ENCODE measurements at places on chromosomes 6 and 20.

DNA sequence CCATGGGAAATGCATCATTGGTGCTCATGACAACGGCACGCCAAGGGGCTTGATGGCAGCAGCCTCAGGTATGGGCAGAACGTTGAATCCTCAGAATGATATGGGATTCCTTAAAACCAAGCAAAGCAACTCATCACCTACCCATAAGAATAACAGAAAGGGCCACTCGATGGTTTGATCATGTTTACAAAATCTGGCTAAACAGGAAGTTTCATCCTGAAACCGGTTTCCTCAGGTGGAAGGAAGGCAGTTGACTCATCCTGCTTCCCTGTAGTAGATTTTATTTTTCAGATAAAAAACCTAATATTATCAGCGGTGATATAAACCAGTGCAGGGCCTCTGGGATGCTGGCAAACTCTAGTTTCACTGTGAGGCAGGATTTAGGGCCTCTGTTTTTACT lies 136.9 kb upstream of the AGPAT4 start:
- DNase-seq = no peak

DNA sequence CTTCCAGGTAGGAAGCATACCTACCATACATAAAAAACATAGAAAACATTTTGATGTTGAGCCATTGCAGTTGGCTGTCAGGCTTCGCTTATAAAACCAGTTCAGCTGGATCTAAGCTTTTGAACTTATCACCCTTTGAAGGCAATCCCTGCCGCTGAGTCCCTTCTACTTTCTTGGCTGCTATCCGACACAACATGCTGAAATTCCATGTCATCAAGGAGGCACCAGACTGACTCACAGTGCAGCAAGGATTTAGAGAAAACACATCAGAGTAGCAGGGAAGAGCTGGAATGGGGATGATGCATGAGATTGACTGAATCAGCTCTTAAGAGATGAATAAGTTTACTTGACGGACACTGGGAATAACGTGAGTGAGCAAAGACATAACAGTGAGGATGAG lies 135.0 kb upstream of the MAN1A1 start:
- DNase-seq = no peak

GRCh38 chr20:62969179-62969760 lies 16.8 kb downstream of the SLC17A9 start:
- no peak for DNase-seq

DNA sequence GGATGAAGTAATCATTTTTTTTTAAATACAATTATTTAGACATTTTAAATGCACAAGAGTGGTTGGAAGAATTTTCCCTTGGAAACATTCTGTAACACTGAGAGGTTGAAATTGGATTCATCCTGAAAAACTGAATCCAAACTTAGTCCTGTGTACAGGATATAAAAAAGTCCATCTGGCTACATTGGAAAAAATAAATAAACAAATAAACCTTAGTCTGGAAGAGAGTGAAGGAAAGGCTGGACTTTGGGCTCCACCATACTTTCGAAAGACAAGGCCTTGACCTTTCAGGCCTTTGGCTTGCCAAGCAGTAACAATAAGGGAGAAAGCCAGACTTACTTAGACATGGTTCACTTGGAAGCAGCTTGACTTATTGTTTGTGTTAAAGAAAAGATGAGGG lies 664.3 kb downstream of the TENT5A start:
- DNase-seq = no peak

DNA sequence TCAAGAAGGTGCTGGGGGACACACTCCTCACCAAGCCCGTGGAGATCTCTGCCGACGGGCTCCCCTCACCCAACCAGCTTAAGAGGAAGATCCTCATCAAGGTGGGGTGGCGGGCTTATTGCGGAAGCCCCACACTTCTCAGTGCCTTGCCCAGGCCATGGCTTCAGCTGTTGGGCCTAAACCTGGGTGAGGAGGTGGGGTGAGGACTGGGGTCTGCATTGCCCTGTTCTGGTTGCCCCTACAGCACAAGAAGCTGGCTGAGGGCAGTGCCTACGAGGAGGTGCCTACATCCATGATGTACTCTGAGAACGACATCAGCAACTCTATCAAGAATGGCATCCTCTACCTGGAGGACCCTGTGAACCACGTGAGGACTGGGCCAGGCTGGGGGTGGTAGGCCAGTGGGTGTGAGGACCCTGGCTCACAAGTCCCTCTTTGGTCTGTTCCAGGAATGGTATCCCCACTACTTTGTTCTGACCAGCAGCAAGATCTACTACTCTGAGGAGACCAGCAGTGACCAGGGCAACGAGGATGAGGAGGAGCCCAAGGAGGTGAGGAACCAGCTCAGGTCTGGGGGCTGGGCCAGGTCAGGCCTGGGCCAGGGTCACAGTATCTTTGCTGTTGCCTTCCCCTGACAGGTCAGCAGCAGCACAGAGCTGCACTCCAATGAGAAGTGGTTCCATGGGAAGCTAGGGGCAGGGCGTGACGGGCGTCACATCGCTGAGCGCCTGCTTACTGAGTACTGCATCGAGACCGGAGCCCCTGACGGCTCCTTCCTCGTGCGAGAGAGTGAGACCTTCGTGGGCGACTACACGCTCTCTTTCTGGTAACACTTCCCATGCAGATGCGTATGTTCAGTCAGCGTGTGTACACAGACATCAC lies 27.9 kb downstream of the PLCG1 start:
- no peak for DNase-seq

DNA sequence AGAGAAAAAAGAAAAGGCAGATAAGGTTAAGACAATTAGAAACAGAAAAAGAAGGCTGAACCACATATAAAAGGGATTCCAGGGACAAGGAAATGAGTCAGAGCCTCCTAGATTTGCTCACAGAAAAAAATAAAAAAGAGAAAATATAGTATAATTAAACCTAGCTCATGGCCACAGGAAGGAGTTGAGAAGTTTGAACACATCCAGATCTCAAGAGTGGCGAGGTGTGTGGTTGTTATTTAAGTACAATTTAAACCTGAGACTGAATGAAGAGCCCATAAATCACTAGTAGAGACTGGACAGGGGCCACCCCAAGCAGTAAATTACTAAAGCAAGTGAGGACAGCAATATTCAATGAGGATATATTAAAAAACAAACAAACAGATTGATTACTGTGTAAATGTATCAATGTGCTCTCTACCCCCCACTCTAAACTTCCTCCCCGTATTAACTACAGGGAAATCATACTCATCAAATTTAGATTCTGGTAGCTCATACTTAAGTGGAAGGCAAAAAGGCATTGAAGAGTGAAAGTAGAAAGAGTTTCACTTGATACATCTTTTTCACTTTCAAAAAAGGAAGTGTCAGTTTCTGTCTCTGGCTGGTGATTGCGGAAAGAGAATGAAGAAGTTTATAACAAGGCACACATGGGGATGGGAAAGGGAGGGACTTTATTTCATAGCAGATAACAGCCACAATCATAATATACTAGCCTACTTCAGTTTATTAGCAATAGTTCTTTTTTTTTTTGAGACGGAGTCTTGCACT lies 49.3 kb upstream of the SCAF8 start:
- DNase-seq = no peak

GRCh38 chr6:29726571-29727194 lies 3.4 kb downstream of the HLA-F start:
- no peak for DNase-seq

- no peak for DNase-seq
Measured at GRCh38 chr6:53961679-53962370, 149.4 kb upstream of the MLIP start.

DNA sequence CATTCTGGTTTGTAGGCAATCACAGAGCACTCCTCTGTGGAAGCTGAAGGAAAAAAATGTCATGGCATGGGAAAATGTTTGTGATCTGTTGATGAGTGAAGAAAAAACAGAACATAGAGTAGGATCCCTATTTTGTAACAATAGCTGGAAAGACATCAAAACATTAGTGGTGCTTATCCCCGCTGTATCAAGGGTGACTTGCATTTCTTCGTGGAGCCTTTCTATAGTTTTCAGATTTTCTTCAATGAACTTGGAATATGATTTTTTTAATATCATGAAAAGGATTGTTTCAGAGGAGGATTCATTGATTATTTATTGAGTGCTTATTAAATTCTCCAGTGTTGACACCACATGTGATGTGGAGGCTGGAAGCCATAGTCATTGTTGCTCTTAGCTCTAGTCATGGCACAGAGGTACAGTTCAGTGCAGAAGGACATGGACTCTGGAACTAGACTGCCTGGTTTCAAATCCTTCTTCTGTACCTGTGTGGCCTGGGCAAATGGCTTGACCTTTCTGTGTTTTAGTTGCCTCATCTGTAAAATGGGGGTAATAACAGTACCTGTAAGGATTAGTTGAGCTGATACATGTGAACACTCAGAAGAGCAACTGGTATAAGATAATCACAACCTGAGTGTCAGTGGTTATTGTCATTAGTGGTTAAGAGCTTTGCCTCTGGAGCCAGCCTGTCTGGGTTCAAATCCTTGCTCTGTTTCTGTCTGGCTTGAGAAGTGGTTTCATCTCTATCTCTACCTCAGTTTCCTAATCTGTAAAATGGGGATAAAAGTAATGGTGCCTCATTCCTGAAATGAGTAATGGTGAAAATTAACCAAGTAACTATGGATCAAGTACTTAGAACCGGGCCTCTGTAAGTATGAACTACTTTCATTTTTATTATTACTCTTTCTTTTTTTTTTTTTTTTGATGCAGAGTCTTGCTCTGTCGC lies 14.7 kb upstream of the CDKN1A start:
- DNase-seq = no peak

- DNase-seq = peak; percentile 67
Measured at GRCh38 chr20:34042262-34042661, 48.6 kb downstream of the RALY start.

DNA sequence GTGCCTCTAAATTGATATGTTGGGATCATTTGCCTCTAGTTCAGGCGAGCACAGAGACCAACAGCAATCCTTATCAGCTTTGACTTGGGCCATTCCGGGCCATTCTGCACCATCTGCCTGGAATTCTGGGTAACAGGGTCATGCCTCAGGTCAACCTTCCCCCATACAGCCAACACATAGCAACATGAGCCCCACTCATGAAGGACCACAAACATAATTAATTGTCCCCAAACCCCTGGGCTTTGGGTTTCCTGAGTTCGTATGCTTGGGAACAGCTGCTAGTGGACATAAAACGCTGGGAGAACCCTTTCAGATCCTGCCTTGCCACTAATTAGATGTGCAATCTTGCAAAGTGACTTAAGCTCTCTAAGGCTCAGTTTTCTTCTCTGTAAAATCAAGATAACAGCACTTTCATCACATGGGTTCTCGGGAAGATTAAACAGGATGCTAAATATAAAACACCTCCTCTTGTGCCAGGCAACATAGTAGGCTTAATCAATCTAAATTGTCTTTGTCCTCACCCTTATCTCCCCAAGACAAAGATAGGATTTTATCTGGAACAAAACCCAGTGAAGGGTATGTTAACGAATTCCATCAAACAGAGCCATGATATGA lies 426.5 kb downstream of the CD83 start:
- no peak for DNase-seq

DNA sequence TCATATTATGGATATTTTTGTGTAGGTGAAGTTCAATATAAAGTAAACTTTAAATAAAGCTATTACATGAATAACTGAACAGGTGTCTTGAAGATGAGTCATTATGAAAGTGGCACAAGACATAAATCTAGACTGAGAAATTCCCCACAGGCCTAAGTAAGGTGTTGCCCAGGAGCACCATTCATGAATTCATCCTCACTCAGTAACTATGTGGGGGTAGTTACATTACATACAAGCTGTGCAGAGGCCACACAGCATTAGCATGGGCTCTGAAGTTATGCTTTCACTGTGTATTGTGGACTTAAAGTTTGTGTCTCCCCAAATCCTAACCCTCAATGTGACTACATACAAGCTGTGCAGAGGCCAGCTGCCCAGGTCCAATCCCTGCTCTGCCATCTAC lies 65.9 kb downstream of the BCAS1 start:
- no peak for DNase-seq

- no peak for DNase-seq
Measured at GRCh38 chr6:52612336-52613054, 35.6 kb upstream of the TRAM2 start.

DNA sequence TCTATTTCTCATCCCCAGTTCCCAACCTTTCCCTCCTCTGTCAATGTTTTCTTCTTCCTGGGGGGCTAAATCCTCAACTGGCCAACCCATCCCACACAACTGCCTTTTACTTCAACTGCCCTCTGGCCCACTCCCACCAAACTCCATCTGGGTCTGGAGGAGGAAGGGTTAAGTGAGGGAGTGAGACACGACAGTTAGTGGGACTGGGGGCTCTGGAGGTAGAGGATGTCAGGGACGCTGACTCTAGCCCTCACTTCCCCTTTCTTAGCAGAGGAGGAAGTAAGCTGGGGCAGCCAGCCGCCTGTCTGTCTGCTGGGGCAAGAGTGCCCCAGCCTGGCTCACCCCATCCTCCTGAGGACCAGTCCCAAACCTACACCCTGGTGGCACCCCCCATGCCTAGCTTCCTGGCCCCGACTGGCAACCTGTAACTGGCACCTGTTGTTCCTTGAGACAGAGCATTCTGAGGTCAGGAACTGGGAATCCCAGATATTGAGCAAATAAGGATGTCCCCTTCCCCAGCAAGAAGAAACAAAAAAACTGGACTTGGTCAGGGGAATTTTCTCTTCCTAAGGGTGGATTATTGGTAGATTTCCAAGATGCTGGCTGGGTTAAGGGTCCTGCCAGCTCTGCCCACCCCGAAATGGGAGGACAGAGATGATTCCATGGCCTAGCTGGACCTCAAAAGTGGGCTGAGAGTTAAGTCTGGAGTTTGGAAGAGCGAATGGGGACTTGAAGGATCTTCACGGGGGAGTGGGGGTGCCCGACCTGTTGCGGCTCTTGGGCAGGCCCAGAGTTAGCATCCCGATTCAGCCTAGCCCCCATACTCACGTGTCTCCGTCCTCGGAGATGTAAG lies 971 bp downstream of the NFKBIE start:
- DNase-seq = no peak

GRCh38 chr6:85314586-85314985 lies 135.3 kb upstream of the NT5E start:
- no peak for DNase-seq

GRCh38 chr6:161462148-161462547 lies 188.3 kb upstream of the AGPAT4 start:
- DNase-seq = no peak

GRCh38 chr6:27178407-27178730 lies 69.1 kb upstream of the PRSS16 start:
- DNase-seq = no peak

DNA sequence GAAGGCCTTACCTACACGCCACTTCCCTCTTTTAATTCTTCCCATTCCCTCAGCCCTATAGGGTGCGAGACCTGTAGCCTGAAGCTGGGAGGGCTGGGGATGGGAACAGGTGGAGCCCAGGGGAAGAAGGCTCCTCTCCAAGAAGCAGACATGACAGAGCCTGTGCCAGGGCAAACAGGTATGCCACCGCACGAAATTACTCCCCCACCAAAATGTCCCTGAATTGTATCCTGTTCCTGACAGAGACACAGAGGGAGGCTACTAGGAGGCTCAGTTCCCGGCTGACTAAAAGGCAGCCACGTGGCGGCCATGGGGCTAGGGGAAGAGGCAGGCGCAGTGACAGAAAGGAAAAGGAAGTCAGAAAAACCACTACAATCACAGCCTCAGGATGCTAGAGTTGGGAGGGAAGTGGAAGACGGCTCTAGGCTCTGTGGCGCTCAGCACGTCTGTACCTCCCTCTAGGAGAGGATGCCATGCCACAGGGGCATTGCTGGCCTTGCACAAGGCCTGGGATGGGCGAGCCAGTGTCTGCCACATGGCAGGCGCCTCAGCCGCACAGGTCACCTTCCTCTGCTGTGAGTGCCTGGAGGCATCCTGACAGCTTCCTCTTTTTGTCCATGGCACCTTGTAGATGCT lies 27.7 kb downstream of the TFEB start:
- no peak for DNase-seq

Data from NCI-H1092 treated with DMSO at 0.1 percent for 48 hours (cell line).